ENCODE measurements at places on chromosomes 7 and 10. TPM values are rescaled to one million over a fixed set of nuclear protein-coding genes. Genes with fewer than 3 reads are reported as not detected.

- H3K4me1 ChIP-seq: peaks cover 6% of the 10 kb centered on the region
- H3K27ac ChIP-seq: no peak overlapping the region
- H3K27me3 ChIP-seq: no peaks in the 10 kb centered on the region
- H3K4me3 ChIP-seq: no peak overlapping the region
Measured at GRCh38 chr10:127320176-127320575, 123.8 kb upstream of the INSYN2A start.

DNA sequence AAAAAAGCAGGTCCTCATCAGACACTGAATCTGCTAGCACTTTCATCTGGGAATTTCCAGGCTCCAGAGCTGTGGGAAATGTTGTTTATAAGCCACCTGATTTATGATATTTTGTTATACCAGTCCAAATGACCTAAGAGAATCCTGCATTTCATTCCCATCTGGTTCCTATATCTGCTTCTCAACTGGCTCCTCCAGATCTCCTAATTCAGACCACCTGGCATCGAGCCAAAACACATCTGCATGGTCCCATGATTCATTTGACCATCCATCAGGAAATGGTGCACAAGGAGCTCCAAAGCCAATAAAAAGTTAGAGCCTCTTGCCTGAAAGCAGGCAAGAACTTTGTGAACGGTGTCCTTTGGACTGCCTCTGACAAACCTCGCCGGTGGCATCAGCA, 108.9 kb downstream of the IPMK start:
- H3K36me3 ChIP-seq: no peaks in the 10 kb centered on the region
- H3K27me3 ChIP-seq: no peaks in the 10 kb centered on the region
- no peak for DNase-seq
- no peaks in the 10 kb centered on the region for H3K4me1 ChIP-seq
- no peak overlapping the region for H3K27ac ChIP-seq

GRCh38 chr7:71186535-71187057, 54.7 kb downstream of the GALNT17 start:
- H3K27ac ChIP-seq: peak overlapping the region; percentile 45
- no peaks in the 10 kb centered on the region for H3K27me3 ChIP-seq
- no peak for DNase-seq
- no peaks in the 10 kb centered on the region for H3K4me1 ChIP-seq

DNA sequence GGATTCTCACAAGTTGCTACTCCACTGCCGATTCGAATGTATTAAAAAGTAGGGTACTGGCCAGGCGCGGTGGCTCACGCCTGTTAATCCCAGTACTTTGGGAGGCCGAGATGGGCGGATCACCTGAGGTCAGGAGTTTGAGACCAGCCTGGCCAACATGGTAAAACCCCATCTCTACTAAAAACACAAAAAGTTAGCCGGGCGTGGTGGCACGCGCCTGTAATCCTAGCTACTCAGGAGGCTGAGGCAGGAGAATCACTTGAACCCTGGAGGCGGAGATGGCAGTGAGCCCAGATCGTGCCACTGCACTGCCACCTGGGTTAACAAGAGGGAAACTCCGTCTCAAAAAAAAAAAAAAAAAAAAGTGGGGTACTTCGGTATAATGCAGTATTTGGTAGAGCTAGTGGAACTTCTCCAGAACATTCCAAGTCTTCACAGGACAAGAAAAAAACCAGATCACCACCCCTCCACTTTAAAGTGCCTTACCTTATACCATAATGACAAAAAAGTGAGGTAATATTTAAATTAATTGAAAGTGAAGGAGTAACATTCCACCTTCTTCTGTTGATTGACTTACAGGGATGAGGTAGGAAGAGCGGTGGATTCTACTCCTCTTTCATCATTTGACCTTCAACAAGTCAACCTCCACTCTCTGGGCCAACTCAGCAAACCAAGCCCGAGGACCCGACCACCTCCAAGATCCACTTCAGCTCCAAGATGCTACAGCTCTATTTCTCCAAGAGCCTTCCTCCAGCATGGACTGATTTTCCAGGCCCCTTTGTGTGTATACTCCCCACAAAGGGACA, 2.0 kb downstream of the BAZ1B start:
- H3K36me3 ChIP-seq: no peaks in the 10 kb centered on the region
- peak overlapping the region; percentile 82 for H3K4me3 ChIP-seq
- H3K27me3 ChIP-seq: no peaks in the 10 kb centered on the region
- DNase-seq: no peak
- H3K27ac ChIP-seq: peak overlapping the region; percentile 92
- peaks cover 34% of the 10 kb centered on the region for H3K4me1 ChIP-seq

GRCh38 chr7:38679419-38679818, 48.2 kb upstream of the AMPH start:
- H3K27me3 ChIP-seq: no peaks in the 10 kb centered on the region
- H3K36me3 ChIP-seq: no peaks in the 10 kb centered on the region
- no peak overlapping the region for H3K27ac ChIP-seq
- no peaks in the 10 kb centered on the region for H3K4me1 ChIP-seq

GRCh38 chr10:133476641-133476990, 22.9 kb downstream of the SCART1 start:
- no peak for DNase-seq
- peaks cover 7% of the 10 kb centered on the region for H3K36me3 ChIP-seq
- no peak overlapping the region for H3K27ac ChIP-seq
- H3K4me3 ChIP-seq: no peak overlapping the region
- no peaks in the 10 kb centered on the region for H3K4me1 ChIP-seq
- H3K27me3 ChIP-seq: no peaks in the 10 kb centered on the region

Gene FRG2B
- not detected for total RNA-seq

Gene CALD1
- total RNA-seq: 462 TPM
